Right atrium auricular region (tissue), 2 donors: ENCODE measurements at places on chromosomes 11 and 22. TPM values are rescaled to one million over a fixed set of nuclear protein-coding genes. Genes with fewer than 3 reads are reported as not detected.

Gene POTEH
- not detected for total RNA-seq

DNA sequence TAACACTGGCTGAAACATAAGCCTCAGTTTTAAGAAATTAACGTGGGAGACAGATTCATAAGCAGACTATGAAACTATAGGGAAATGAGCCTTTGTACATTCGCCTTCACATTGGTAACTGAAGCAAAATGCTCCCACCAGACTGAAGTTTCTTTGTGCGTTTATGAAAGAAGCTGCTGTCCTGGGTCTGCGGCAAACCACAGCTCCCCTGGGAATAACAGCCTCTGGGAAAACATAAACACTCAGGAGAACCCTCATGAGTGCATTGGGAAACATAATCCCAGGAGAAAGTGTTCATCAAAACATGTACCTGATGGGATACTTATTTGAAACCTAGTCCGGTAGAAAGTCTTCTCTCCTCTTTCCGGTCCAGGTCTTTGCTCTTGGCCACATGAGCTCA lies 193.1 kb upstream of the LARGE1 start:
- DNase-seq: no peak

Gene SLC5A12
- 1.7 TPM for total RNA-seq

GRCh38 chr11:31786996-31787685 lies 24.0 kb downstream of the PAX6 start:
- DNase-seq: no peak

- no peak for DNase-seq
Measured at GRCh38 chr11:46555267-46556054, 38.4 kb downstream of the AMBRA1 start.

Gene OR51B4
- total RNA-seq: not detected

Gene SMIM35
- total RNA-seq: not detected

DNA sequence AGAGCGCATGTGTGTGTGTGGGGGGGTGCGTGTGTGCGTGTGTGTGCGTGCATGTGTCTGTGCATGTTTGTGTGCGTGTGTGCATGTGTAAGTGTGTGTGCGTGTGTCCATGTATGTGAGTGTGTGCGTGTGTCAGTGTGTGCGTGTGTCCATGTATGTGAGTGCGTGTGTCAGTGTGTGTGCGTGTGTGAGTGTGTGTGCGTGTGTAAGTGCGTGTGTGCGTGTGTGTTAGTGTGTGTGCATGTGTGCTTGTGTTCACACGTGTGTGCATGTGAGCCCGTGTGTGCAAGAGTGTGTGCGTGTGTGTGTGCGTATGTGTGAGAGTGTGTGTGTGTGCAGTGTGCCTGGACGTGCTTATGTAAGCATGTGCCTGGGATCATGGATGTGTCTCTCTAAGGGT lies 14.7 kb upstream of the APOL6 start:
- no peak for DNase-seq

Gene GNB1L
- total RNA-seq: 4.7 TPM

- DNase-seq: no peak
Measured at GRCh38 chr22:43272301-43272700, 70.9 kb downstream of the SCUBE1 start.

DNA sequence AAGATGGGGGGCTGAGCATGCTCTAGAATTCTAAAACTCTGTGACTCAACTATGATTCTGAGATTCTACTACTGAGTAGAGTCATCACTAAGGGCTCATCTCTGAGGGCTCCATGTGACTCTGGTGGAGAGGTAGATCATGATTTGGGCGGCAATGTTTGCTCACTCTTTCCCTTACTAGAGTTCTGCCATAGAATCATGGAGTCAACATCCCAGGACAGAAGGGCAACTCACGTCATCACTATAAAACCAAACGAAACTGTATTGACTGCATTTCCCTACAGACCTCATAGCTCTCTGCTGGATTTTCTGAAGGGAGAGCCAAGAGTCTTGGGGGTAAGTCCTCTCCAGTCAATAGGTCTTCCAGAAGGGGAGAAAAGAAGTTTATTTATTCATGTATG lies at the start of gene MS4A14:
MS4A14 (plus strand) TSS at position 78 of the 400 bp plus-strand sequence; CDS start at position 198, 120 bp downstream.
- no peak for DNase-seq

DNA sequence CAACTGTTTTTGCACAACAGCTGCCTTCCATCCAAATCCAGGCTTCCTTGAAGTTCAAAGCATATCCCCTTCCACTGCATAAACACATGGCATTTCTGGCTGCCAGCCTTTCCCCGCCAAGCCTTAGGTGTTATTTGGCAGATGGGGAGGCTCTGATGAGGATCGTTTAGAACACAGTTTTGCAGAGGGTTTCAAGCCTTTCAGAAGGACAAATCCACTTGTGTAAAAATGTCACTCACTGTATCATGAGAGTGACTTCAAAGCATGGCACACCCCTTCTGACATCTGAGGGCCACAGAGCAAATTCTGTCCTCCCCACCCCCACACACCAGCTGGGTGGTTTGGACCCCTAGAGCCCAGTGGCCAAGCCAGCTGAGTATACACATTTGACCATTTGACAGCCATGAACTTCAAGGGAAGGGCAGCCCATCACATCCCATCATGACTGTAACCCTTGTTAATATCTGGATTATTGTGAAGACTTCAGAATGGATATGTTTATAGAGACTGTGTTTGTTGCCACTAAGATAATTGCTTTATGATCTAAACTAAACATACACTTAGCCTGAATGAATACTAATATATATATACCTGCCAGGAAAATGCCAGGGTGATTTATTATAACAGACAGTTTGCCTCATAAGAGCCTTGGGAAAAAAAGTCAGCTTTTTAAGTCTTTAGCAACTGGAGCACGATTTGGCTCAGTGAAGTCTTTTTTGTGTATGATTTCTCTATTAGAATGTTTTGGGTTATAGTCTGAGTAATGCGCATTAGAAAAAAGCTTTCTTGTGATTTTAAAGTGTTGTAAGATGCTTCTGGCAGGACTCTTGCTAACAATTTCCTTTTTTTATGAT lies 31.9 kb downstream of the FBLN1 start:
- no peak for DNase-seq

- no peak for DNase-seq
Measured at GRCh38 chr22:34950489-34950888, 115.5 kb upstream of the ISX start.

GRCh38 chr11:126109941-126110731 lies 47.5 kb upstream of the CDON start:
- DNase-seq: no peak

Gene ARHGAP1
- 88.1 TPM for total RNA-seq

DNA sequence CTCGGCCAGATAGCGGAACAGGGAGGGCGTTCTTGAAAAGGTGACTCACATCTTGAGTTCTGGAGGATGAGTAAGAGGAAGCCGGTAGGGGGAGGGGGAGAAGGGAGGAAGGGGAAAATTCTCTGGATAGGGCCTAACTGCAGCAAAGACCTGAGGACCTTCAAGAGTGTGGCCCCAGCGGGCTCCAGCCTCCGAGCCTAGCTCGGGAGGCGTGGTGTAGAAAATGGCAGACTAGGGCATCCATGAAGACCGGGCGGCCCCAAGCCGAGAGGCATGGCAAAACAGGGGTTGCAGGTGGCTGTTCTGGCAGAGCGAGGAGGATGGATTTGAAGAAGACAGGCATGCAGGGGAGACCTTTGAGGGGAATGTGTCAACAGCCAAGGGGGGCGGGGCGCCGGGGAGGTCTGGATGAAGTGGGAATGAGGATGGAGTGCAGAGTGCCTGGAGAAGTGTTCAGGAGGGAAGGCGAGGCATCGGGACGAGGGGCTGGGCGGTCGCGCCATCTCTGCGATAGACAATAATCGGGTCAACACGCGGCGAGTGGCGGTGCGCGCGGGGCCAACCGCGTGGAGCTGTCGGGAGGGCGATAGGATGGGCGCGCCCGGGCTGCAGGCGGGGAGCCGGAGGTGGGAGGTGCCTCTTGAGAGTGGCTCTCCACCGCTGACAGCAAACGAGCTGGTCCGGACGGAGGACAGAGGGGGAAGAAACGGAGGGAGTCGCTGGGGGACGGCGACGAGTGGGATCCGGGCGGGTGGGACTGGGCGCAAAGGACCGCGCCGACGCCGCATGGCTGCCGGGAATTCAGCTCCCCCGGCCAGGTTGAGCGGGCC lies 40.0 kb upstream of the CREB3L1 start:
- peak; percentile 83 for DNase-seq

GRCh38 chr11:71488681-71489270 lies 35.8 kb downstream of the NADSYN1 start:
- DNase-seq: no peak

Gene APOL4
- total RNA-seq: 2.1 TPM

Gene MS4A14
- 0.94 TPM for total RNA-seq

Gene OOSP1
- not detected for total RNA-seq

Gene MS4A12
- not detected for total RNA-seq

- no peak for DNase-seq
Measured at GRCh38 chr22:35977136-35977535, 51.5 kb downstream of the RBFOX2 start.

DNA sequence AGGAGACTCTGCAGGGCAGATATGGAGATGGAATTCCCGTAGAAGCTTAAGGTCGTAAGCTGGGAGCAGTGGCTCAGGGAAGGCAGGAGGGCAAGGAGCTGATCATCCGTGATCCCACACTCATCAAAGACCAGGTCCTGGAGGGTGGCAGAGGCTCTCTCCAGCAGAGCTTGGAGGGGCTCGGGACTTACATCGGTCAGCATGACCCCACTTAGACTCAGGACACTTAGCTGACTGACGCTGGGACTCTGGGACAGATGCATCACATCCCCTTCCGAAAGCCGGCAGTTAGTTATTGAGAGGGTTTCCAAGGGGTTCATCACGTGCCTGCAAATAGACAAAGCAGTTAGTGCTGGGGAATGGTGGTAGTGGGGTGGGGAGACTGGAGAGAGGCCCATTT lies 10.7 kb downstream of the PRAME start:
- no peak for DNase-seq
